ENCODE measurements at places on chromosomes 7 and 10. TPM values are rescaled to one million over a fixed set of nuclear protein-coding genes. Genes with fewer than 3 reads are reported as not detected.

Gene CFAP46
- total RNA-seq: 0.19 TPM

Gene HKDC1
- 1.7 TPM for total RNA-seq

Gene OR2A42
- 0.06 TPM for total RNA-seq

Gene MYL10
- total RNA-seq: not detected

Gene NOD1
- total RNA-seq: 5.1 TPM

Gene MSMB
- not detected for total RNA-seq

Gene PRKCQ
- total RNA-seq: not detected

Gene SPDYE2
- total RNA-seq: not detected

Gene RNF32
- 1.2 TPM for total RNA-seq

Gene MEOX2
- 18.0 TPM for total RNA-seq

Gene ERVW-1
- total RNA-seq: not detected

Gene ZNHIT1
- 98.0 TPM for total RNA-seq

Gene DRGX
- not detected for total RNA-seq

Gene RBP3
- total RNA-seq: not detected

Gene NKX6-2
- total RNA-seq: not detected

Gene UCMA
- not detected for total RNA-seq

Gene SPDYE1
- total RNA-seq: not detected

Gene PTPRN2
- total RNA-seq: 0.56 TPM

Gene RUFY2
- total RNA-seq: 24.6 TPM

Gene NOLC1
- 22.1 TPM for total RNA-seq

Gene GARIN1A
- 1.6 TPM for total RNA-seq

Gene CLDN3
- not detected for total RNA-seq

Gene JCAD
- total RNA-seq: 17.1 TPM

Gene SPDYE5
- total RNA-seq: not detected

Gene MPP7
- 0.53 TPM for total RNA-seq

Gene OPALIN
- total RNA-seq: not detected

Gene CTAGE4
- total RNA-seq: 0.66 TPM

Gene AOAH
- total RNA-seq: not detected
